ENCODE measurements at places on chromosomes 12 and 14.
A peak's percentile ranks its signal among the peaks of the same experiment; 100 is the strongest.

DNA sequence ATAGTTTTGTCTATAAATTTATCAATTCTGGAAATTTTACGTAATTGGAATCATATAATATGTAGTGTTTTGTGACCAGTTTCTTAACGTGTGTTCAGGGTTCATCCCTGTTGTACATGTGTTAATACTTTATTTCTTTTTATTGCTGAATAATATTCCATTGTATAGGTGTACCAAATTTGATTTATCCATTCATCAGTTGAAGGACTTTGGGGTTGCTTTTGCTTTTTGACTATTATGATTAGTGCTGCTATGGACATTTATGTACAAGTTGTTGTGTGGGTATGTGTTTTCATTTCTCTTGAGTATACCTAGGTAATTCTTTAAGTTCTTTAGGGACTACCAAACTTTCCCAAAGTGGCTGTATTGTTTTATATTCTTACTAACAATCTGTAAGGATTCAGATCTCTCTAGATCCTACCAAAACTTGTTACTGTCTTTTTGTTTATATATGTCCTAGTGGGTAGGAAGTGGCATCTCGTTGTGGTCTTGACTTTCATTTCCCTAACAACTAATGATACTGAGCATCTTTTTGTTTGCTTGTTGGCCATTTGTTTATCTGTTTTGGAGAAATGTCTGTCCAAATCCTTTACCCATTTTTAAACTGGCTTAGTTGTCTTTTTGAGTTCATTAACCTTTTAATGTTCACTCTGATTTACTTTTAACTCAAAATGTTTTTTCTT, 14.9 kb downstream of the VRK1 start:
- no peak for DNase-seq

DNA sequence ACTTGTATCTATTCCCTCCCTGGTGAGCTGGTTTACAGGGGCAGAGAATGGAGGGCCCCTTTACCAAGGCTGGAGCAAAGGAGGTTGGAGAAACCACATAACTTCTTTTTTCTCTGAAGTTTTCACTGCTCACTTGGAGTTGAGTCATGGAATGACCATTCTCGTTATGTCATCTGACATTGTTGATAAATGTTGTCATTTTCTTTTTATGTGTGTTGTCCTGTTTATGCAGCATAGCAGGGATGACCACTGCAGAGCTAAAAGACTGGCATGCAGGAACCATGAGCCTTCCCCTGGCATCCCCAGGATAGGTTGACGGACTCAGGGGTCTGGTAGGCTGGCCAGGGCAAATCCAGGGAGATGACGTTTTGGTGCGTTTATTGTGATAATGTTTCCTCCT, 256.8 kb upstream of the DDHD1 start:
- DNase-seq = no peak

GRCh38 chr12:50317203-50317602, 33.9 kb upstream of the LIMA1 start:
- no peak for DNase-seq

DNA sequence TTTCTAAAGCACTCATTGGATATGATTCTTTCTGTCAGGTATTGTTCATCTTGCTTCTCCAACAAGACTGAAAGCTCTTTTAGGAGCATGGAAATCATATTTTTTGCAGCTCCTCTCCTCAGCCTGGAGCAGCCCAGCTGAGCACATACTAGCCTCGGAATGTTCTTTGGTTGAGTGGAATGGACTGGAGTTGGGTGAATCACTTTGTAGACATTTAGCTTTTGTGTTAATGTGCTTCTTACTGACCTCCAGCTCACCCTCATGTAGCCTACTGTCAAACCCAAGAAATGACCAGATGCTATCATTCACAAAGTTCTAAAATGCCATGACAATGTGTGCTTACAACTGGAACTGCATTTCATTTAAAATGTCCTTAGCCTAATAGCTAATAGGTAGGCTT, 161.1 kb downstream of the NUAK1 start:
- DNase-seq = no peak

DNA sequence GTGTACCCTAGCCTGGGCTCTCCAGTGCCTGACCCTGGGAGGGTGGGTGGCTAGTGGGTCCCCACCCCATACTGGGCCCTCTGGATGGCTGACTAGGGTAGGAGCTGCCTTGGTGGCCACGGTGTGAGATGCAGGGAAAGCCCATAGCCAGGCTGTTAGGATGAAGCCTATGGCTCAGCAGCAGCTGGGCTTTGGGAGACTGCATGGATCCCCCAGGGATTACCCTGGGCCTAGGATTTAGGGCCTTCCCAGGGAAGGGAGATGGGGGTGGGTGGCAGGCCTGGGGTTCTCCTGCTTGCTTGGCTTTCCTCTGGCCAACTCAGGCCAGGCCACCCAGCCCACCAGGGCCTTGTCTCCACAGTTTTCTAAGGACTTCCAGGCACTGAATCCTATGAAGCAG, 6.3 kb downstream of the GSTZ1 start:
- DNase-seq = no peak

GRCh38 chr12:3035171-3035570, 42.0 kb upstream of the TSPAN9 start:
- no peak for DNase-seq

DNA sequence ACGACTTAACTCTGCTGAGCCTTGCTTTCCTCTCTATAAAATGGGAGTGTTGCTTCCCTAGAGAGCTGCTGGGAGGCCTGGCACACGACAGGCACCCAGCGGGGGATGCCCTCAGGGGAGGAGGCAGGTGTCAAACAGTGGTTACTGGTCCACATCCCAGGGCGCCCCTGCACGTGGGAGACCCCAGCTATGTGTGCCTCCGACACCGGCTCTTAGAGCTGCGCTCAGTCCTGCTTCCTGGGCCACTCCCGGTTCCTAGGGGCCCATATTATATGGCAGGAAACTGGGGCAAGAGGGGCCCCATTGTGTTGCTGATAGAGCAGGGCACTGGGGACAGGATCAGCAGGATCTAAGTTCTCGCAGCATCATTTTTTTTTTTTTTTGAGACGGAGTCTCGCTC, 47.3 kb downstream of the CHGA start:
- DNase-seq = no peak

DNA sequence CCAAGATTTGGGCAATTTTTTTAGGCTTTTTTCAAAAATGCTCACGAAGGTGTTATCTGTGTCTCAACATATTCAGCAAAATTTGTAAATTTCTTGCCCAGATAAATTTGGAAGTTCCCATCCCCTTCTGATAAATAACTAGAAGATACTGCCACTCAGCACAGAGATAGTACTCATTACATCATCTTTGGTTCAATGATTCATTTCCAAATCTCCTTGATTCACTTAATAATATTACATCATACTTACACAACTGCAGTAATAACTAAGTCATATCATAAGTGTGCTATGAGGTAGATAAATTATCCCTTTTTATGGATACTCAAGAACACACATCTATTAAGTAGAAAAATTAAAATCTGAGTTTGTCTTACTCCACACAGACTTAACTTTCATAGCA, 89.4 kb downstream of the RPAP3 start:
- no peak for DNase-seq

DNA sequence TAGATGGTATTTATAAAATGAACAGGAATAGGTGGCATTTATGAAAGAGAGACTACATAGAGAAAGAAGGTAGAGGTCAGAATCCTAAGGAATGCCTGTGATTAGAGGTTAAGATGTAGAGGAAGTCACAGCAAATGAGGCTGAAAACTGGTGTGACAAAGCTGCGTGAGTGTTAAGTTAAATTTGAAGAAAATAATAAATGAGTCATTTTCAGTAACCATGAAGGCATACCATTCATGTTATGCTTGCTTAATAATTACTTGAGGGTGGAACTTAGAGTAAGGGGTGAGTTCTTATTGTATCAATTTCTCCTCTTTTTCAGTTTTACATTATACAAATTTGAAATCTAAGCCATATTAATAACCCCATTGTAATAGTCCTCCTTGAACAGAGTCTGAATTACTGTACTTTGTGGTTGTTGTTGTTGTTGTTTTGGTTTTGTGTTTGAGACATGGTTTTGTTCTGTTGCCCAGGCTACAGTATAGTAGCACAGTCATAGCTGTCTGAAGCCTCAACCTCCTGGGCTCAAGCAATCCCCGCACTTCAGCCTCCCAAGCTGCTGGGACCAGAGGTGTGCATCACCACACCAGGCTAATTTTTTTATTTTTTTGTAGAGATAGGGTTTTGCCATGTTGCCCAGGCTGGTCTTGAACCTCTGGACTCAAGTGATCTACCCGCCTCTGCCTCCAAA, 761.5 kb downstream of the GALC start:
- no peak for DNase-seq

DNA sequence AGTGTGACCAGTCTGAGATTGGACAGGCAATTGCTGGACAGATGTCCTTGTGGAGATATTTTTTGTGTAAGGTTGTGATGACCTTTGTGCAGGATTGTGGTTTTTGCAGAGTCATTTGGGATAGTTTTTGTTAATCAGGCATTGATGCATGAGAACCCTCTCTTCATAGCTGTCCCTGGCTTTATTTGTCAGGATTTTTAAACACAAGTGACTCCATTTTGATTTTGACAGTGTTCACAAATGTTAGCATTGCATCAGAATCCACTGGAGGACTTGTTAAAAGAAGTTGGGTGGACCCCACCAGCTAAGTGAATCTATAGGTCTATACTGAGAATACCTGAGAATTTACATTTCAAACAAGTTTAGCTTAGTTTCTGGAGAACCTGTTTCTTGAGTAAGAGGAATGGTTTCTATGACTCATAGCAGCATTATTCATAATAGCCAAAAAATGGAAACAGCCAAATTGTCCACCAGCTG, 11.8 kb downstream of the FNTB start:
- no peak for DNase-seq

DNA sequence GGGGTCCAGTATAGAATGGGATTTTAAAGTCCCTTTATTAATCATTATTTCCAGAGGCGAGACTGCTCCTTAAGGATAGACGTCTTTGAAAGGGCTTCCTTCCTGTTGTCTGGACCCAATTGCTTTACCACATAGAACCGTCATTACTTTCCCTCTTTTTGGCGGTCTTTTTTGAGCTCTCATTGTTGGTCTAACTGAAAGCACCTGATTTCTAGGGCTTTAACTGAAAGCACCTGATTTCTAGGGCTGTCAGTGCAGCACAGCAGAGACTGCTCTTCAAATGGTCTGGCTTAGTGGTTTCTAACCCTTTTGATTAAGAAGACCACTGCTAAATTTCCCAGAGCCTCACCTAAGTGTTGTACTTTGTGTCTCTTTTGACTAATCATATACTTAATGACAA, 95.8 kb downstream of the PRKCH start:
- no peak for DNase-seq

GRCh38 chr12:72242946-72243345, 29.2 kb upstream of the TRHDE start:
- DNase-seq = no peak

DNA sequence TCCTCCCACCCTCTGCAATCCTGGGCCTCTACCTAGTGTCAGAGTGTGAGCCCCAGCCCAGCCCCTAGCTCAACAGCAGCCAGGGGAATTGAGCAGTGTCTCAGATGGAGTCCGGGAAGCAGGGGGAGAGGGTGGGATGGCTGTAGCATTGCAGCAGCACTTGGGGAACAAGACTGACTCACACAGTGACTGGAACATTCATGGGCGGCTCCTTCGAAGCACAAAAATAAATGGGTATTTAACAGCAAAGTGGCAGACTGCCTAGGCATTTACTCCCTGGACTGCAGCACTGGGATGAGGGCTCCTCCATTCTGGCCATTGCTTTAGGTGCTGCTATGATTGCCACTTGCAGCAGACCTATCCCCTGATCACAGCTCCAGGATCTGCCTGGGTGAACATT, 46.0 kb upstream of the STK38L start:
- DNase-seq = no peak

DNA sequence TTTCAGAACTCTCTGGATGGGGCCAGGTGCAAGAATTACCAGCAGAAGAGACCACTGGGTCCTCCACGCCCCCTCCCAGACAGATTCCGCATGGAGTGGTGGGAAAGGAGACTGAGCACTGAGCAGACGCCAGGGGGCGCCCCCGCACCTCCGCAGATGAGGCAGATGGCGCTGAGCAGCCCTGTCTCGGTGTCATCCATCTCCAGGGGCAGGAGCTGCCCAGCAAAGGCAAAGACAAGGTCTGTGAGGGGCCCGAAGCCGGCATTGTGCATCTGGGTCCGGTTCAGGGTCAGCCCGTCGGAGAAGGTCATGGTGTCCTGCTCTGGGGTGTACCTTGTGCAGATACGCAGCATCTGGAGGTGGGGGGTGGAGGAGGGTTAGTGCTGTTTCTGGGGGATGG, 6.3 kb upstream of the ITGB7 start:
- DNase-seq = peak; percentile 94

DNA sequence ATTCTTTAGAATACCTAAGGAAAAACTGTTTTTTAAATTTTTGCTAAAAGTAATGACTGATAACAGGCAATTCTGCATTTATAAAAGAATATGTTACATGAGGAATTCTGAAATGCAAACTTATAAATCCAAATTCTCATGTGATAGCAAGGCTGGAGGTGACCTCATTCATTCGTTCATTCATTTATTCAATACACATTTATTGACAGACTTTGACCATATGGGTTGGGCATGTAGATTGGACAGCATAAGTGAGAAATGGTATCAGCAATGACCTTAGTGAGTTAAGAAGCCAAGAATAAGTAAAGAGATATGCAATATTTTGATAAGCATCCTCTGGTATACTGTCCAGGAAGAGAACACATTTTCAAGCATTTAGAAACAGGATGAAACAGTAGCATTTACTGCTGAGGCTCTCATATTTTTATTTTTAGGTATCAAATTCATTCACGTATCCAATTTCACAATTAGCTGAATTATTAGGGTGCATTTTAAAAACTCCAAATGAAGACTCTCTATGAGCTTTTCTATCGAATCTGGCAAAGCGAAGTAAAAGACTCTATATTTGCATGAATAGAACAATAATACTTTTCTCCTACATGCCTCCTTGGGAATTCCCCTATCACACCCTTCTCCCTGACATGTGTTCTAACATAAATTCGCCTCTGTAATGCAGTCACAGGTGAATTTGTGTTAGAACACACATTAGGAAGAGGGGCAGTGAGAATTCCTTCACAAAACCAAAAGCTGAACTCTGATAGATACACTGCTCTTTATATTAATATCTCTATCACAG, 49.9 kb downstream of the PEBP1 start:
- no peak for DNase-seq

- no peak for DNase-seq
Measured at GRCh38 chr12:49201595-49202295, 12.9 kb upstream of the TUBA1A start.

DNA sequence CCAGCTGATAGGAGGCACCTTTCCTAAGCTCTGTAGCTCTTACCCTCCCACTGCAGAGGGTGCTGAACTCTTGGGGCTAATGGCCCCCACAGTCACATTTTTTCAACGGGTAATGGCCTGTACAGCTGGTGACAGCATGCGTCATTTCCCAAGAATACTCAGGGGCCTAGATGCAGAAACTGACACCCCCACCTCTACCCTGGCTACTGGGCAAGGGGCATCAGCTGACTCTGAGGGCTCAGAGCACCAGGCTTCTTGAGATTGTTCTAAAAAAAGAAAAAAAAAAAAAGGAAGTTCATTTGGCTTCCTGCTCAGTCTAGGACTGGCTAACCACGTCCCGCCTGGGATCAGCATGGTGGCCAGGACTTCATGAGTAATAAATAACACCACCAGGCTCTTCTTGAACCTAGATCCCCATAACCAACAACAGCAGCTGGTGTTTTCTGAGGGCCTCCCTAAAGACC, 35.2 kb downstream of the ZFP36L1 start:
- DNase-seq = no peak

All from neural crest cell (in vitro differentiated cells).